Kidney tubule cell (primary cell): ENCODE measurements at places on chromosomes 2 and 18.

- no peak for DNase-seq
Measured at GRCh38 chr2:226398580-226398979, 401.0 kb downstream of the IRS1 start.

DNA sequence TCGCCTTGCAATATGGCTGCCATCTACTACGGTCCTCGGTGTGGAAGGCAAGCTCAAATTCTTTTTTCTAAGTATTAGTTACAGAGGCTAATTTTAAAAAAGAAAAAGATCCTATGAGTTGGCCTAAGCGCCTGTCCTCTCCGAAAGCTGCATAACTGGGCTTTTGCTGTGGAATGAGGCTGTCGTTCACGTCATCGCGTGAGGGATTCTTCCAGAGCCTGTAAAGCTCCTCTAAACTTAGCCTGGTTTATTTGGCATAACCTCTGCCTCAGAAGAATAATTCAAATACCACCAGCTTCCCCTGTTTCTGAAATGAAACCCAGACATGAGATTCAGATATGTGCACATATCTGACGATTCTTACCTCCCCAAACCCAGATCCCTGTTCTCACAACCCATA lies 187.4 kb downstream of the DNER start:
- DNase-seq = no peak

DNA sequence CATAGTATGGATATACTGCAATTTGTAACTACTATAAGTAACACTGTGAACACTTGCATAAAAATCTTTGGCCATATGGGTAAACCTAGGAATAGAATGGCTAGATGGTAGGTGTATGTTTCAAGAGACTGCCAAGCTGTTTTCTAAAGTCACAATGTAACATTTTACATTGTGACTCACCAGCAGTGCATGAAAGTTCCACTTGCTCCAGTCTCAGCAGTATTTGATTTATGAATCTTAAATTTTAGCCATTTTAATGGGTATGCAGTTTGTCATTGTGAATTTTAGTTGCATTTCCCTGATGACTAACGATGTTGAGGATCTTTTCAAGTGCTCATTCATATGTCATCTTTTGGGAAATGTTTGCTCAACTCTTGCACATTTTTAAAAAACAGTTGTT lies 86.1 kb downstream of the FARSB start:
- no peak for DNase-seq

DNA sequence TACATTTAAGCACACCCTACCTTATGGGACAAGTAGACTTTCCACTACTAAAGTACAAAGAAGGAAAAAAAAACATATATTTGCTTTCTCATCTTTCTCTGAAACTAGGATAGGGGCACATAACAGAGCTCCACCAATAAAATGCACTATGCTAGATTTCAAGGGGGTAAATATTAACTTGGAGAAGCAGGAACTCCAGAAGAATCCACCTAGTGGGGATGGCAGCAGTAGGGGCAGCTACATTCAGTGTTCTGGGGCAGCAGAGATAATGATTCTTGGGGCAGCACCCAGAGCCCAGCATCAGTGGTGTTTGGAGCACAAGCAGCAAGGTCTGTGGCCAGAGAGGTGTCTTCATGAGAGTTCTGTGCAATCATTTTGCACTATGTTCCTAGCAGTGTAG lies 64.7 kb downstream of the DTNB start:
- DNase-seq = no peak
